ENCODE measurements at places on chromosomes 1 and 21. TPM values are rescaled to one million over a fixed set of nuclear protein-coding genes. Genes with fewer than 3 reads are reported as not detected.

DNA sequence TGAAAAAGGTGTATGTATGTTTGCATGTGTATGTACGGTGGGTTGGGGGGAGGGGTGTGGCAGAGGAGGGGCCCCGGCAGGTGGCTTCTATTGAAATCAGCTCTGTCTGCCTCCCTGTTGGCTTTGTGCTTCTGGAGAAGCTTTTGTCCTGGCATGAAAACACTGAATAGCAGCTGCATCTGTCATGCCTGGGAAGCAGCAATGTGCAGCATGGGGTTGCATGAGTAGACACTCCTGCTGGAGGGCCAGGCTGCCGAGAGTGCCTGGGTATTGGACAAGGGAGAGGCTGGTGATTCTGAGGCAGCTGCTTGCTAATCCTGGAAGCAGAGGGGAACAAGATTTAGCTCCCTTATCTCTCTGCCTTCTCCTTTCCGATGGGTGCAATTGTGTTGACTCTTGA, 20.5 kb downstream of the MAPKAPK2 start:
- DNase-seq = no peak

- no peak for DNase-seq
Observed at GRCh38 chr1:178684542-178685000, 40.5 kb upstream of the RALGPS2 start.

GRCh38 chr1:95340061-95340460, 106.1 kb downstream of the RWDD3 start:
- no peak for DNase-seq

GRCh38 chr1:168830562-168830961, 101.6 kb upstream of the DPT start:
- no peak for DNase-seq

GRCh38 chr1:161378014-161378413, 10.3 kb upstream of the CFAP126 start:
- no peak for DNase-seq

GRCh38 chr1:184734980-184735379, 19.7 kb downstream of the EDEM3 start:
- no peak for DNase-seq

DNA sequence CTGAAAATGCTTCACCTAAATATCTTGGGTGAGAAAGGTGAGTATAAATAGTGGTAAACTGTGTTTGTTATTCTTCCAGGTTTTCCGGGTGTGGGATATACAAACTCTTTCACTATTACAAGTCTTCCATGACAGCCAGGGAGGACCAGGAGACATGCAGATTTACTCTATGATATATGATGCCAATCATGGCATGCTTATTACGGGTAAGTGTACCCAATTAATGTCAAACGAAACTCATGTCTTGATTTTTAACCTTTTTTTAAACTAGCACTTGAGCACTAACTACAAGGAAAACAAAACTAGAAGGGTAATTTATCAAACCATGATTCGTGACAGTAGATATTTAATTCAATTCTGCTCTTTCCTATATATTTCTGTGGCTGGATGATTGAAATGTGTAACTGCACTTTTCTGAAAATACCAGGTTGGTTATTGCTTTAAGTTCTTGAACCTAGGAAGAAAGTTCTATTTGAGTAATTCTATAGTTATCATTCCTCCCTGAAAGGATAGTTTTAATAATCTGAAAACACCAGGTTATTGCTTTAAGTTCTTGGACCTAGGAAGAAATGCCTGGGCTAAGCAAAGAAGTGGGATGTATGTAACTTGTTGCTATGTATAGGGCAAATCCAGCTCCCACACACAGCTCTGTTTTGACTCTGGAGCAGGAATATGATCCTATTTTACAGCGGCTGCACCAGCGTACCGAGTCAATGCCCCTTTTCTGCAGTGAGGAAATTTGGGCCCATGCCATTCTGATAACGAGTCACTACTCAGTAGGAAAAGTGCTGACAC, 86.4 kb downstream of the WDR64 start:
- no peak for DNase-seq

GRCh38 chr1:32068957-32069588, 3.7 kb upstream of the TMEM39B start:
- DNase-seq = no peak

- DNase-seq = no peak
Observed at GRCh38 chr21:29053011-29053553, 20.4 kb downstream of the CCT8 start.

GRCh38 chr1:236837897-236838296, 42.8 kb downstream of the MTR start:
- no peak for DNase-seq

GRCh38 chr1:10459184-10459583, 9.4 kb downstream of the CORT start:
- no peak for DNase-seq

- no peak for DNase-seq
Observed at GRCh38 chr1:211488641-211489040, 3.3 kb downstream of the RD3 start.

DNA sequence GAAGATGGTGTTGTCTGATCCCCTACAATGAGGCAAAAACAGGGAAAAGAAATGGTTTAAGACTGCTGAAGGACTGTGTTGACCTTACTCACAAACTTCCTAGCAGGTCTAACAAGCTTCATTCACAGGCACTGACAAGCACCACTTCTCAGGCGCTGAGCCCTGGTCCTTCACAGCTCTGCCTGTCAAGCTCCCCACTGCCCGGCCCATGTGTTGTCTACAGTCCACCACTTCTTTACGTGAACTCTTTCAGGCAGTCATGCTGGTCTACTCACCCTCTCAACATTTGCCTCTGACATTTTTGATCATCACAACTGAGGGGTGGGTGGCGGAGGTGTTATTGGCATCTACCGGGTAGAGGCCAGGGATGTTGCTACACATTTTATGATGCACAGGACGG, 40.7 kb upstream of the MYBPHL start:
- DNase-seq = no peak

- no peak for DNase-seq
Observed at GRCh38 chr21:42343963-42344510, 6.8 kb downstream of the TFF2 start.

DNA sequence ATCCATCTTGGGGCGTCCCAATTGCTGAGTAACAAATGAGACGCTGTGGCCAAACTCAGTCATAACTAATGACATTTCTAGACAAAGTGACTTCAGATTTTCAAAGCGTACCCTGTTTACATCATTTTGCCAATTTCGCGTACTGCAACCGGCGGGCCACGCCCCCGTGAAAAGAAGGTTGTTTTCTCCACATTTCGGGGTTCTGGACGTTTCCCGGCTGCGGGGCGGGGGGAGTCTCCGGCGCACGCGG, 282 bp upstream of the SOD1 start:
- DNase-seq = no peak

DNA sequence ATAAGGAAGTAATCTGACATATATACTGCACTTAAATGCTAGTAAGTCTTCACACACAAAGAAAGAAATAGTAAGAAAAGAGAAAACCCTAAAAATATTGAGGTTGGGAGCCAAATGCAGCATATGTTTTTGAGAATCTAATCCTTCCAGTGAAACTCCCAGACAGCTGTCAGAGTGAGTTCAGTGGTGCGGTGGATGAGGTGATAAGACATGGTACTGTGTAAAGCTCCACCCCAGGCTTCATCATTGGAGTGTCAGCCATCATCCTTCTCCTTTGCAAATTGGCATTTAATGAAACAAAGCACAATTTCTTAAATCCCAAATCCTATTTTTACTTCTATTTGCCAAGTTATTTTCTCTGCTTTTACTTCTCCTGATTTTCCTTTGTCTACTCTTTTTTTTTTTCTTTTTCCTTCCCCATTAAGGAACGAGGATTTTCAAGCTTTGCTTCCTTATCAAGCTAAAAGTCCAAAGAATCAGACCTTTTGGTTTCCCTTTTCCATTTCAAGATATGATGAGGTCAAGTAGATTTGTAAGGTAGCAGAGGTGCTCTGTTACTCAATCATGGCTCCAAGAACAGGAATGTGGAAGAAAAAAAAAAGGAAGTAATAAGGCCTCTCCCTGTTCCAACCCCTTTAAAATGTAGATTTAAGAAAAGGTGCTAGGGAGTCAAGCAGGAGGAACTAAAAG, 343.3 kb downstream of the SETD4 start:
- DNase-seq = no peak

DNA sequence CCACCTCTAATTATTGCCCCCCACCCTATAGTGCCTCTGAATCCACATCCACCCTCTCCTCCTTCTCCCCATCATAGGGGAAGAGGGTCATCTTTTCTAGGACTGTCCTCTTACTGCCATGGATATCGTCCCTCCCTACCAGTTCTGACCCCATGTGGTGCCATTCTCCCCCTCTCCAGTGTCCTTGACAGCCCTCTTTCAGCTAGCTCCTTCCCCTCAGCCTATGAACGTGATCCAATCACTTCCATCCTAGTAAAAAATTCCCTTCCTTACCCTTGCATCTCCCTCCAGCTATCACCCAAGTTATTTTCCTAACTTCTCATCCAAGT, 172.7 kb downstream of the RRAGC start:
- DNase-seq = no peak

GRCh38 chr1:119662034-119662437, 14.0 kb upstream of the ZNF697 start:
- no peak for DNase-seq

GRCh38 chr1:212593821-212594251, 14.7 kb upstream of the ATF3 start:
- no peak for DNase-seq

- DNase-seq = no peak
Observed at GRCh38 chr1:200448034-200448762, 38.4 kb upstream of the ZNF281 start.

GRCh38 chr21:37699024-37699775, 217.1 kb downstream of the KCNJ6 start:
- DNase-seq = no peak

DNA sequence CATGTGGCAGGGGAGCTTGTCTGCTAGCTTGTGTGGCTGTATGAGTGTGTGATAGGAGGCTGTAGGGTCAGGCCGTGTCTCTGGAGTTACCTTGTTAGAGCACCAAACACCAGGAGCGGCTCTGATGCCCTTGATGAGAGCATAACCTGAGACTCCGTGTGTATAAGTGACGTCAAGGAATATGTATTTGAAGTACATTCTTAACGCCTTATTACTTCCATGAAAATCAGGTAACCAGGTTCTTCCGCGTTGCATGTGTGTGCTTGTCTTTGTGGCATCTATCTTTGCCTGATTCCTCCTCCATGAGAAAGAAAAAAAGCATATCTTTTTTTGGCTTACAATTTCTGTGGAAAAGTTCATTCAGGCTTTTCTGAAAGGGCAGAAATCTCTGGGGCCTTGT, 4.6 kb downstream of the OLFML3 start:
- DNase-seq = no peak

DNA sequence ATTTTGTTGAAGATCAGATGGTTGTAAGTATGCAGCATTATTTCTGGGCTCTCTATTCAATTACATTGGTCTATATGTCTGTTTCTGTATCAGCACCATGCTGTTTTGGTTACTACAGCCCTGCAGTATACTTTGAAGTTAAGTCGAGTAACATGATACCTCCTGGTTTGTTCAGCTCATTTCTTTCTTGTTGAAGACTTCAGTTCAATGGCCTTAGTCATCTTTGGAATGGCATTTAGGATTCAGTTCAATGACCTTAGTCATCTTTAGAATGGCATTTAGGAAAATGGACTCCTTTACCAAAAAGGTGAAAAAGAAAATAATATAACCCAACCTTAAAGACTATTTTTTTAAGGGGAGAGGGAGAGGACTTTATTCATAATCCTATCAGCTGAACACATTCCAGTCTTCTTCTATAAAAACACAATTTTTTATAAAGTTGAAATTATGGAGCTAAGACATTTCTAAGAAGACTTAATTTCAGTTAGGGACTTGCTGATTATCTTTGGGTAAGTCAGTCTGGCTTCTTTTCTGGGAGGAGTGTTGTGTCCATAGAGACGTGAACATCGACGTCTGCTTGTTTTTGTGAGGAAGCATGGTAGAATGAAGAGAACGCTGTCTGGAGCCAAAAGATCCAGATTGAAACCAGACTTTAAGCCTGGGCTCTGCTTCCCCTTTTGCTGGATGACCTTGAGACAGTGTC, 48.3 kb downstream of the DDR2 start:
- no peak for DNase-seq

DNA sequence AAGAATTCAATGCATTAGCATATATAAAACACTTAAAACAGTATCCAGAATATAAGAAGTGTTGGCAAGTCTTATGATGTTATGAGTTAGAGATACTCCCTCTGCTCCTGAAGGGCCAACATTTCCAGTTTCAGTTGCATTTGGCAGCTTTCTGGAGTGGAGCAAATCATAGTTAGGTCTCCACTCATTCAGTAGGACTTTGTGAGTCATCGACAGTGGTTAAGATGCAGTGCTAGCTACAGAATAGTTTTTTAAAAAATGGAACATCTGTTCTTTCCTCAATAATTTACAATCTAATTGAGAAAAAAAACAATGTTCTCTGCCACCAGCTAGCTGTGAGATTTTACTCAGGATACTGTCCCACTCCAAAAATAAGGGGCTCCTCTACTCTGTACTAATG, 389.1 kb downstream of the HLX start:
- DNase-seq = no peak

DNA sequence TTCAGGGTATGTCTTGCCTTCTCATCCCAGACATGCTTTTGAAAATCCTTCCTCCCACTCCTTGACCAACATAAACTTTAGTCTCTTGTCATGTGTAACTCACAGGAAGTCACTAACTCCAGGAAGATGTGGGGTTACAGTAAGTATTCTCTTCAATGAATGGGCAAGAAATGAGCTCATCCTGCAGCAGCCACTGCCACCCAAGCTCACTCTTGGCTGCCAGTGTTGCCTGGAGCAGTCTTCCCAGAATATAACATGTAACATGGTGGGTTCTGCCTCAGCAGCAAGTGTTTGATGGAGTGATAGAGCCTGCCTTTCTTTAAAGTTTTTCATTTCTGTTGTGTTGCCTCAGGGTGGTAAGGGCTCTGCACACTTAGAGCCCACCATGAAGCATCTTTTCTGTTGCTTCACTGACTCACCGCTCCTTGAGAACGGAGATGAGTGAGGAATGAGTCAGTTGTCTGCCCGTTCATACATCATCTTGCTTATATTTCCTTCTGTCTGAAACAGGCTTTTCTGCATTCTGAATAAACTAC, 187.0 kb downstream of the TPR start:
- DNase-seq = no peak

Gene PPT1
- 52.7 TPM for total RNA-seq

Gene PLOD1
- total RNA-seq = 173 TPM

Gene SEMA6C
- total RNA-seq = 214 TPM

Gene PGLYRP3
- total RNA-seq = 1.1 TPM

Gene PRKAA2
- total RNA-seq = 2.4 TPM

Gene CAPN8
- 0.13 TPM for total RNA-seq

Gene PTPRC
- total RNA-seq = not detected

Gene TENT5C
- total RNA-seq = 0.05 TPM

Gene BEST4
- 0.18 TPM for total RNA-seq

Gene NR5A2
- total RNA-seq = 7.0 TPM
